Activated T-cell treated with anti-CD3 and anti-CD28 coated beads, Interleukin-2, amount 50 U/mL, for 72 hours (primary cell): ENCODE measurements at places on chromosomes 11 and 22. TPM values are rescaled to one million over a fixed set of nuclear protein-coding genes. Genes with fewer than 3 reads are reported as not detected.

BTBD18 gene
- not detected for total RNA-seq

C11orf21 gene
- total RNA-seq, result 16.6 TPM

LDLRAD3 gene
- total RNA-seq, result not detected

RAB38 gene
- total RNA-seq, result 13.8 TPM

SAA1 gene
- not detected for total RNA-seq

BIK gene
- total RNA-seq, result 5.0 TPM

CECR2 gene
- 0.77 TPM for total RNA-seq

C11orf91 gene
- total RNA-seq, result not detected

ENTHD1 gene
- 0.77 TPM for total RNA-seq

OTOG gene
- not detected for total RNA-seq

CRYAB gene
- not detected for total RNA-seq

MYRF gene
- total RNA-seq, result 2.2 TPM

EFEMP2 gene
- total RNA-seq, result 22.4 TPM

IFTAP gene
- 3.9 TPM for total RNA-seq

NXPE2 gene
- total RNA-seq, result not detected

ARHGAP20 gene
- total RNA-seq, result 0.12 TPM

OR52I2 gene
- not detected for total RNA-seq

KDM4E gene
- not detected for total RNA-seq

PRR33 gene
- not detected for total RNA-seq

CSNK1E gene
- 107 TPM for total RNA-seq

PGA4 gene
- not detected for total RNA-seq

OSBP2 gene
- 11.9 TPM for total RNA-seq

TCN2 gene
- 1.3 TPM for total RNA-seq

DYNC2H1 gene
- total RNA-seq, result 1.5 TPM

APOA1 gene
- total RNA-seq, result not detected

ARRB1 gene
- total RNA-seq, result 18.3 TPM

C1QTNF6 gene
- total RNA-seq, result 30.0 TPM

IGSF22 gene
- total RNA-seq, result 0.34 TPM

ADM2 gene
- 28.8 TPM for total RNA-seq

CD248 gene
- 3.9 TPM for total RNA-seq

C1QTNF5 gene
- not detected for total RNA-seq

BATF2 gene
- total RNA-seq, result 0.39 TPM

OR4A16 gene
- total RNA-seq, result not detected

TMEM191B gene
- 0.67 TPM for total RNA-seq

TMEM191C gene
- 3.0 TPM for total RNA-seq

C11orf87 gene
- not detected for total RNA-seq

RHOG gene
- 215 TPM for total RNA-seq

CLDN5 gene
- 0.30 TPM for total RNA-seq

INPP5J gene
- 0.29 TPM for total RNA-seq

UFD1 gene
- total RNA-seq, result 68.3 TPM

UPK2 gene
- total RNA-seq, result 0.53 TPM

LBHD1 gene
- total RNA-seq, result 9.9 TPM

F2 gene
- not detected for total RNA-seq

GLB1L3 gene
- 13.6 TPM for total RNA-seq

PAX6 gene
- 0.76 TPM for total RNA-seq

MOGAT2 gene
- not detected for total RNA-seq

TUB gene
- total RNA-seq, result 0.10 TPM

SLCO2B1 gene
- not detected for total RNA-seq
